ENCODE measurements at places on chromosomes 7 and 10.

DNA sequence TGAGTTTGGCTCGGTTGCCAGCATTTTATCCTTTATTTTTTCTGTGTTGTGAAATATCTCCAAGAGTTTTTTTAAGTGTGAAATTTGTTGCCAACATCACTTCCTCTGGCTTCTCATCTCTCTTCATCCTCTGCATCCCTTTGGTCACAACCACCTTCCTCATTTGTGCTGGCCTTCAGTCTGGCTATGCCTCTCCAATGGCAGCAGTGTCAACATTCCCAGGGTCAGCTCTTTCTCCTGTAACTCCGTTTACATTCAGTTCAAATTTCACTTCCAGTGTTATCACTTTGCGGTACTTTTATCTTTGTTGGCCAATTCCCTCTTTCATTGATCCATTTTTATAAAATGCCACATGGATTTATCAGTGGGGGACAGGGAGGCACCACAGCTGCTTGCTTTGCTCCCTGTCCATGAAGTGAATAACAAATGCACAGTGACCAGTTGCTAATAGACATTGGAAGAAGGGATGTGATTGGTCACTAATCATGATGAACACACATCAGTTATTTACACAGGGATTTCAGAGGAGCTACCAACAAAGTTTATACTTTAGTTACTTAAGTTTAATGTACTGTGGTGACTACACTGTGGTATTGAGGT is 311.4 kb upstream of the LRGUK start:
- DNase-seq: no peak

- DNase-seq: peak; percentile 90
Observed at GRCh38 chr10:132571650-132572544, 34.3 kb downstream of the INPP5A start.

DNA sequence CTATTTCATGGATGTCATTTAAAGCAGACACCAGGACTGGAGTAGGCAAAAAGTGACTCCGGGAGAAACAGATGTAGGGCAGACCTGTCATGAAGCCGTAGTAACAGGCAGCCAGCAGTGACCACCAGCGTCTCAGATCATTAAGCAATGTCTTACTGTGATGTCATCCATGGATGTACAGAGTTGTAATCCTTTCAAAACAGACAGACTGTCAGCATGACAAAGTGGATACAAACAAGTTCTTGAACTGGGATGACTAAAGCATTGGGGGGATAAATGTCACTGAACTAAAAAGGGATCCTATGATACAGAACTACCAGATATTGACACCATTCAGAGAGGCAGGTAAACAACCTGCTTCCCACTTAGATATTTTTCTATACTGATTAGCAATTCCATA is 675.5 kb downstream of the PARD3 start:
- DNase-seq: no peak

DNA sequence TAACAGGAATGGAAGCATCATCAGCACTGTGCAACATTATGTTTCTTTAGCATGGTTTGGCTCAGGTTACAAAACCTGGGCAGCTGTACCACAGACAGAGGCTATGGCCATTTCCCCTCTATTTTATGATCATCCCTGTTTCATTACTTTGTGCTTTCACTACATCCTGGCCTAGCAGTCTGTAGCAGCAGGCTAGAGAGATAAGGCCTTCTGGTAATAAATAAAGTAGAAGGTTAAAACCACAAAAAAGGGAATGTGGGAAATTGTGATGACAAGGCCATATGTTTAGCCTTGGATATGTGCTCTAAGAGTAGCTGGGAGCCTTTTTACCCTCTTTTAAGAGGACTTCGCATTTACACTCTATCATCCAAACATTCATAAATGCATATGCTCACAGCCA is 266.2 kb upstream of the PHF14 start:
- DNase-seq: no peak

GRCh38 chr7:54538122-54538521 is 4.1 kb upstream of the VSTM2A start:
- no peak for DNase-seq

DNA sequence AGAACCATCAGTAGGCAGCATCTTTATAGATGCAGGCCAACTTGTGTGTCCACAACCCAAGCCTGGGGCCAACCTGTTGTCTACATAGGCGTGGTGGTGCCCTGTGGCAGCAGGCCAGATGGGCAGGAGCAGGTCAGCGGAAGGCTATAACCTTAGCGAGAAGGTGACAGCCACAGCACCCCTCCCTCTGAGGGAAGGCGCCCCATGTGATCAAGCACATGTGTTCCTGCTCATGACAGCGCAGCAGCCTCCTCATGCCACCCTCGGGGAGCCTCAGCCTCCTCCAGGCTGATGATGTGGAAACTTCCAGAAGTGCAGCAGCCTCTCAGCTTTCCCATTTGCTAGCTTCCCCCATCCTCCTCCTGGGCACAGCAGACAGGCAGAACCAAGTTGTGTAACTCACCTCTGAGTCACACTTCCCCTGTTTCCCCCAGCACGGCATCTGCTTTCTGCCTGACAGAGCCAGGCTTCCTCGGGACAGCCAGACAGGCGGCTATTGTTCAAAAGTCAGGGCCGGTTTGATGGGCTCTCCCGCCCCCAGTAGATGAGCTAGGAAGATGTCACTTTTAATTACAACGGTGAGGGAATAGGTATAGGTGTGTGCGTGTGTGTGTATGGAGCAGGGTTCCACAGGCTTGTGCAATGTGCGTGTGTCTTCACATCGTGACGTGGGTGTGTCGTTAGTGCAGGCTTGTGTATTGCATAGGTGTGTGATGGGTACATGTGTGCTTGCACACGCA is 312.0 kb upstream of the ZMIZ1 start:
- DNase-seq: peak; percentile 91

DNA sequence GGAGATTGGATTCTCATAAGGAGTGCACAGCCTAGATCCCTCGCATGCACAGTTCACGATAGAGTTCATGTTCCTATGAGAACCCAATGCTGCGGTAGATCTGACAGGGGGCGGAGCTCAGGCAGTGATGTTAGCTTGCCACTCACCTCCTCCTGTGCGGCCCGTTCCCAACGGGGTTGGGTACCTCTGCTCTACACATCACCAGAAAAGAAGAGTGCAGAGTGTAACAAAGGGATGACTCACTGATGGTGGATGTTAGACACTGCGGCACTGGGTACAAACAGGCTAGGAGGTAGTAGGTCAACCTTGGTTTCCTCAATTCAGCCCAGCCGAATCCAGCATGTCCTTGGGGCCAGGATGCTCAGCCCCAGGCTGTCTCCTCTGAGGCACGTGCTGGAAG is 66.8 kb upstream of the CHST15 start:
- no peak for DNase-seq

DNA sequence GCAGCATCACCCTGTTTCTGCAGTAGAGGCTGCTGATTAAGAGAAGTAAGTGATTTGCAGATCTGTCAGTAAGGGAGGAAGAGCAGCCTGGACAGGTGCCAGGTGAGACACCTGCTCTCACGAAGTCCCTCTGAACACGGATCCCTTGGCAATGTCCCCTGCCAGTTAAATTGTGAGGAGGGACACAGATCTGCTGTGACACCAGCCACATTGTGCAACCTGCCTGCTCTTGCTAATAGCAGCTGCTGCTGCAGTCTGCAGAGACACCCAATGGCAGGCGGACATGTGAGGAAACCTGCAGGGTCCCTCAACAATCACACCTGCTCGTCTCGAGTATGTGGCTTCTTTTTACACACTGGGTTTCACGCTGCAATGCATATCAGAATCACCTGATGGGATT is 31.9 kb downstream of the ANXA11 start:
- DNase-seq: no peak

- DNase-seq: no peak
Observed at GRCh38 chr7:84509522-84509921, 314.9 kb upstream of the SEMA3A start.

GRCh38 chr10:70363971-70364771 is 18.3 kb downstream of the LRRC20 start:
- DNase-seq: peak; percentile 95

DNA sequence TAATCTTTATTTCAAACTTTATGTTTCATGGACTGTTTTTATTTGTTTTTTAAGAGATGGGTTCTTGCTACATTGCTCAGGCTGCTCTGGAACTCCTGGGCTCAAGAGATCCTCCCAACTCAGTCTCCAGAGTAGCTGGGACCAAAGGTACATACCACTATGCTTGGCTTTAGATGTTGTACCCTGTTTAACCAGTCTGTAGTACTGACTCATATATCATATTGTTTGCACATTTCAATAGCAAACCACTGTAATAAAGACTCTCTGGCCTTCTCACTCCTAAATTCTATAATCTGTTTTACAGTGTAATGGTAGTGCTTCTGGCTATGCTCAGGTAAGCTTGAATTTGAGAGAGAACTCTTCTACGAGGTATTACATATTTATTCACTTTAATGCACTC is 413.6 kb upstream of the PCDH15 start:
- DNase-seq: no peak

- DNase-seq: no peak
Observed at GRCh38 chr7:129740574-129741410, 129.3 kb downstream of the NRF1 start.

DNA sequence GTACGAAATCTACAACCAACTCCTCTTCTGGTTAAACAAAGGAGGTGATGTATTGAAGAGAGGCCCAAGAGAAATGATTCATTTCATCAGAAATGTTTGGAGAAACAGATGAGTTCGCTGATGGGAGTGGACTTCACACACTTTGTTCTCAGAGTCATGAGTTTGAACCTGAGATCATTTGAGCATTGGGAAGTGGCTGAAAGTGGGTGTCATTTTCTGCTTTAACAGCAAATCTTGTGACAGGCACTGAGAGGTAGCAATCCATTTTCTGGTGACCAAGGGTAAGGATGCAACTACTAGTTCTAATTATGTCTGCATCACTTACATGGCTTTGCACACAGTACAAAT is 51.4 kb downstream of the RBM20 start:
- DNase-seq: no peak

DNA sequence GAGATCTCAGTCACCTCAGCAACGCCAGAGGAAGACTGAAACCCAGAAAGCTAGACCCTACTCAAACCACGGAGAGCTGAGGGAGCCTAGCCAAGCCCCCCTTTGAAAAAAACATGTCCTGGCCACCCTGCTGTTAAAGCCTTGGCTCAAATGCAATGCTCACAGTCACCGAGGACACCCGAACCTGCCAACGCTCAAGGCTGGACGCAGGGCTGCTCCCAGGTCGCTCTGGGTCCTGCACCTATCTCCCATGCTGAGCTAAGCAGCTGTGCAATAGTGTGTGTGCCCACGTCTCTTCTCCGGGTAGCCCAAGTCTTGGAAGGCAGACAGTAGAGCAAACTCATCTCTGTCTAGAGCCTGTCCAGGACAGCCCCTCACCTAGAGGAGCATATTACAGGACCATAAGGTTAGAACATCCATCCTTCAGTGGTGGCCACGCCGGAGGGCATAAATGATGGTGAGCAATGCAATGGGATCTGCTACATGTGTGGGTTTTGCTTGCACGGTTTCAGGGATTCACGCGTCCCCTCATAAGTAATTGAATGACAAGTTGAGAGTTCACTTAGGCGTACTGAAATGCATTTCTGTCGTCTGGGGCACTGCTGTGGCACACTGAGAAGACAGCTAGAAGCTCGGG is 94.2 kb upstream of the DDC start:
- no peak for DNase-seq

DNA sequence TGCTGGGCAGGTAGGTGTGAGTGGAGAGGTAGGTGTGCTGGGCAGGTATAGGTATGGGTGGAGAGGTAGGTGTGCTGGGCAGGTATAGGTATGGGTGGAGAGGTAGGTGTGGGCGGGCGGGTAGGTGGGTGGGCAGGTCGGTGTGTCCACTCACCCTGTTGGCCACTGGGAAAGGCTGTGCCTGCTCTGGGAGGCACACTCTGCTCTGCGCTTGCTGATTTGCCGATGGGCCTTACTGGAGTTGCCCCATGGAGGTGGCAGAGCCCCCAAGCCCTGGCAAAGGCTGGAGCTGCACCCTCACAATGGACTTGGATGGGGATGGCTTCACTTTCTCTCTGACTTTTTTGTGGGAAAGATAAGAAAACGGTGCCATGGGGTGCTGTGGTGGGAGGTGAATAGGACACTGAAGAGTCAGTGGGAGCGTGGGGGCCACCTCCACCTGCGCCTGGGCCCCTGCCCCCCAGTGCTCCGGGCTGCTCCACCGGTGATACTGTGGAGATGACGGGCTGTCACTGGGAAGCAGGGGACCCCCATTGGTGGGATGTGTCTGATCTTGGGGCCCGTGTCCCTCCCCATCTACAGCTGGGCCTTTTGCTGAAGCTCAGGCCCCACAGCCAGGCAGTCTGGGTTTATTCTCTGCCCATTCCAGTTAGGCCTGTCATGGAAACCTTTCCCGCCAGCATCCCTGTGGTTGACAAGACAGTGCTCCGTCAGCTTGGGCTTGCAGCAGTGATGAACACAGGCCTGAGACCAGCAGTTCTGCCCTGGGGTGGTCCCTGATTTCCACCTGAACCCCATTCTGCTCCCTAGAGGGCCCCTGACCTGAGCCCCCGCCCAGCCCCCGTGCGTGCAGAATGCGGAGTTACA is 75.0 kb downstream of the NKX6-2 start:
- DNase-seq: peak; percentile 41

DNA sequence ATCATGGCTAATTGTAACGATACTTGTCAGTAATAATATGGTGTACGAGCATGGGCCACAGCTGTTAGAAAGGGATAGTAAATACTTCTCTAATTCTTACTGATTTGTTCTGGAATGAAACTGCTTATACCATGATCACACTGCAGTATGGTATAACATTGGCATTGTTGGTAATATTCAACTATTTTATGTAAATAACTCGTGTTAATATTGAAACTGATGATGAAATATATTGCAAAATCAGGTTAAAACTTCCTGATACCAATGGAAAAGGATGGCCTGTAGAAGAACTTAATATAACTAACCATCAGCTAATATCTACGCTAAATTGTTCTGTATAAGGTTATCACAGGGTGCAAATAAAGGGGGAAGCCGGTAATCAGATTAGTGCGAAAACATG is 10.3 kb downstream of the OR2A14 start:
- no peak for DNase-seq

DNA sequence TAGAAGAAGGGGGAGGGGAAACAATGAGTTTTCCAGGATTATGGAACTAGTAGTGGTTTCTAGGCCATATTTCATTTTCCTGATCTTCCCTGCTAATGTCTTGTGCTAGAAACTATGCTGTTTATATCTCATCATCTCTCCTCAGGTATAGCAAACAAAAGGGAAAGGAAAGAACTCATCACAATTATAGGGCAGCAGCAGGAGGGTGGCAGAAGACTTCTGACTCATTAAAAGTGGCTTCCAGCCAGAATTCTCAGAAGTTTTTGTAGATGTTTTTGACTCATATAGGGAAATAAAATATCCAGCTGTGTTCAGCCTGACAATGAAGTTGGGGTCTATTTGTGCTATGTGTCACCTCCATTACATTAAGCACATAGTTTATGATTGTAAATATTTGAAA is 6.5 kb downstream of the AHR start:
- no peak for DNase-seq

DNA sequence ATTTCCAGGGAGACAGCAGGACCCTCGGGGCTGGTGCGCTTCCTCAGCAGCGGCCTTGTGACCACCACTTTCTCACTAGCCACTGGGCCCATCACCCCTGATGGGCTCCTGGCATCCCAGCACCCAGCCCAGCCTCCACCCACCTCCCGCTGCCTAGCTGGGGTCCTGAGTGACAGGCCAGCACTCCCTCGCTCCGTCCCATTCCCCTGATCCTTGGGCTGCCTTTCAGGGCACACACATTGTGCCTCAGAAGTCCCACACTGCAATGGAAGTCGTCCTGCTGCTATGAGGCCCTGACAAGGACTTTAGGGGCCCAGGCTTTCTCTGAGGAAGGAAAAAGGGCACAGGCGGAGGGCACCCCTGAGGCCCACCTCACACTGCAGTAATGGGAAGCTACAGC is 12.4 kb downstream of the CAMK2B start:
- DNase-seq: no peak
